Stimulated activated CD8-positive, alpha-beta memory T cell treated with anti-CD3 and anti-CD28 coated beads, Interleukin-2, amount 100 ng/mL, for 1 hour (primary cell): ENCODE measurements at places on chromosomes 11 and 22.
A peak's percentile ranks its signal among the peaks of the same experiment; 100 is the strongest.

DNA sequence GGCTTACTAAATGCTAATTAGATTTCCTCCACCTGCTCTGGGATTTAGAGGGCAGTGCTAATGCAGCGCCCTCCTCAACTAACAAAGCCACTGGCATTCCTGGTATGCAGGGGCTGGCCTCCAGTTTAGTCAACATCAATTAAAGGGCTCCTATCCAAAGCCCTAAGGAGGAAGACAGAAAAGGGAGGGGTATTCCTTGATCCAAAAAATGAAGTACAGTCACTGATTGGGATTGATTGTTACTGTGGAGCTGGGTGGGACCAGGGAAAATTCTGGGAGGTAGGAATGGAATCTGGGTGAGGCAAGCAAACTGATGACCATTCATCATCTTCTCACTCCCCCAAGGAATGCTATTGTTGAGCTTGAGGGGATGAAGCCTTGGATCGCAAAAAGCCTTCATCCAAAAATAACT is 52.2 kb downstream of the GAB2 start:
- DNase-seq = no peak

- DNase-seq = no peak
These were observed 1.0 kb upstream of the TUBA8 start for GRCh38 chr22:18109410-18110193.

DNA sequence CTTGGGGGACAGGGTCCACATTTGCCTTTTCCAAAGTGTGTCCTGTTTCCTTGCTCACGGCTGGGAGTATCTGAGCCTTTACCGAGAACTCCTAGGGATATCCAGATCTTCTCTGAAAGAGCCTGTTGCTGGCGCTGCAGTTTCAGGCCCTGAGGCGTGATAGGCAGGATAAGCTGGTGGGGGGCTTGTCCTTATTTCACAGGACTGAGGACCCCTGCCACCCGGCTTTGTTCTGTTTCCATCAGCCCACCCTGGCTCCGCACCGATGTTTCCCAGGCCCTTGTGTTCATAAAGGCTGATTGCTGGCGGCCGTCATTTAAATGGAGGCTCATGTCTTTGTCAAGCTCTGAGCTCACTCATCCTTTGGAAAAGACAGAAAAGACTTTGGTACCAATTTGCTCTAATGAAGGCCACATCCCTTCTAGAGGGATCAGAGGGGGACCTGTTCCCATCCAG is 9.4 kb upstream of the NPTXR start:
- DNase-seq = no peak

DNA sequence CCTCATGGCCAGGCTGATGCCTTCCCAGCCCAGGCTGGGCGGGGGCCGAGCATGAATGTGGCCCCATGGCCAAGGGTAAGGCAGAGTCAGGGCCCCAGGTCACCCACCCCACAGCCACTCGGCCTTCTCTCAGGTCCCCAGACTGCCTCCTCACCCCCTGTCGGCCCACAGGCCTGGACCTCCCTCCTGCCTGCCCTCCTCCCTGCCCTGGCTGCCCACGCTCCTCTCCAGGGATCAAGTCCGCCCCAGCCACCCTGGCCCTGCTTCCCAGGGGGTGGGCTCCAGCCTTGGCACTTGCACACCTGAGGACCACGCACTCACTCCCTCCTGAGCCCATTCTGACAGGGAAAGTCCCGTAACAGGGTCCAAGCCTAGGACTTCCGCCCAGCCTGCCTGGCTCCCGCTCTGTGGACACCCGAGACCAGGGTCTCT is 37.8 kb upstream of the TH start:
- no peak for DNase-seq

DNA sequence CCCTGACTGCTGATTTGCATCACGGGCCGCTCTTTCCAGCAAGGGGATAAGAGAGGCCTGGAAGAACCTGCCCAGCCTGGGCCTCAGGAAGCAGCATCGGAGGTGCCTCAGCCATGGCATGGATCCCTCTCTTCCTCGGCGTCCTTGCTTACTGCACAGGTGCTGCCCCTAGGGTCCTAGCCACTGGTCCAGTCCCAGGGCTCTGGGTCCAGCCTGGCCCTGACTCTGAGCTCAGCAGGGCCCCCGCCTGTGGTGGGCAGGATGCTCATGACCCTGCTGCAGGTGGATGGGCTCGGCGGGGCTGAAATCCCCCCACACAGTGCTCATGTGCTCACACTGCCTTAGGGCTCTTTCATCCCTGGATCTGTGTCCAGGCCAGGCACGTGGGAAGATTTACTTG is 7.0 kb upstream of the IGLL5 start:
- DNase-seq = no peak

DNA sequence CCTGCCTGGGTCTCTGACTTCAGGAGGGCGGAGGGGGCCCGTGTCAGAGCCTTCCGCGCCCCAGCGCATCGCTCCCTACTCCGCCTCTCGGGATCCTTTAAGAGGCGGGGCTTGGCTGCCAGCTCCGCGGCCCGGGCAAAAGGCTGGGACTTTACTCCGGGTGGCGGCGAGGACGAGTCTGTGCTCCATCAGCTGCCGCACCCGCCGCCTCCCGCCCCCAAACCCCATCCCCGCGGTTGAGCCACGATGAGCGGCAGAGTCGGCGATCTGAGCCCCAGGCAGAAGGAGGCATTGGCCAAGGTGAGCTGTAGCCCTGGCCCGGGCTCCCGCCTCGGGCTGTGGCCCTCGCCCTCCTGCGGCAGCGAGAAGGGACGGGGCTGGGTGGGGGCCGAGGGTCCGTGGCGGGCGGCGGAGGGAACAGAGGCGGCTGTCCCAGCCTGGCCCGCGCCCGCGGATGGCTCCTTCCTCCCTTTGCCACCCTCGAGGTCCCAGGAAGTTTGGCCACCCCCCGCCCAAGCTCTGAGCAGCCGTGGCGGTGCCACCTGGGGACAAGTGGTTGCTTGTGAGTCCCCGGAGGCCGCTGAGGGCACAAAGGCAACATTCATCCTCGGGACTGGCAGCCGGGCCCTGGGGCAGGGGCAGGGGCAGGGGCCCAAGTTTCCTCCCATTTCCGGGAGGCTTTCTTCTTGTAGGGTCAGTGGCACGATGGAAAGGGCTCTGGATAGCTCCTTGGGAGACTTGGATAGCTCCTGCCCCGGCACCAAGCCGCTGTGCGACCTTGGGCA is at the start of gene SEC14L2:
TSS of gene SEC14L2 (plus strand) at position 148 of the 785 bp plus-strand sequence. CDS start at position 247, 99 bp downstream.
- DNase-seq = peak; percentile 23

- DNase-seq = no peak
These were observed 37.7 kb upstream of the H19 start for GRCh38 chr11:2035382-2035781.

GRCh38 chr11:132123854-132124835 is 753.7 kb downstream of the NTM start:
- no peak for DNase-seq

DNA sequence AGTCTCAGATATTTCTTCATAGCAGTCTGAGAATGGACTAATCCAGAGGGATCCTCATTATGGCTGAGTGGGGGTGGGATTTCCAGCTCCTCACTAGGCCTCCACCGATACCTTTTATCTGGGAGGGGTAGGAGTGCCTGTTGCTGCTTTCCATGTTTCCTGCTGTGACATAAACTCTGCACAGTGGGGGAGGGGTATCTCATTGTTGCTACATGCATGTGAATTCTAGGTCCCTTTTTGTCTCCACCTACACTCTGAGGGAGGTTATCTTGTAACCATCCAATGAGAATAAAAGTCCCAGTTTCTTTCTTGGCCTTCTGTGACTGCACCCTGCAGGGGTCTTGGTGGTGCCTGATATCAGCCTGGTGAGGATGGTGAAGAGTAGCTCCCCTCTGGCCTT is 60.5 kb downstream of the ADAMTS15 start:
- no peak for DNase-seq

GRCh38 chr11:111189466-111189865 is 56.1 kb upstream of the POU2AF2 start:
- DNase-seq = no peak

GRCh38 chr11:105857728-105858127 is 164.3 kb downstream of the MSANTD4 start:
- no peak for DNase-seq

DNA sequence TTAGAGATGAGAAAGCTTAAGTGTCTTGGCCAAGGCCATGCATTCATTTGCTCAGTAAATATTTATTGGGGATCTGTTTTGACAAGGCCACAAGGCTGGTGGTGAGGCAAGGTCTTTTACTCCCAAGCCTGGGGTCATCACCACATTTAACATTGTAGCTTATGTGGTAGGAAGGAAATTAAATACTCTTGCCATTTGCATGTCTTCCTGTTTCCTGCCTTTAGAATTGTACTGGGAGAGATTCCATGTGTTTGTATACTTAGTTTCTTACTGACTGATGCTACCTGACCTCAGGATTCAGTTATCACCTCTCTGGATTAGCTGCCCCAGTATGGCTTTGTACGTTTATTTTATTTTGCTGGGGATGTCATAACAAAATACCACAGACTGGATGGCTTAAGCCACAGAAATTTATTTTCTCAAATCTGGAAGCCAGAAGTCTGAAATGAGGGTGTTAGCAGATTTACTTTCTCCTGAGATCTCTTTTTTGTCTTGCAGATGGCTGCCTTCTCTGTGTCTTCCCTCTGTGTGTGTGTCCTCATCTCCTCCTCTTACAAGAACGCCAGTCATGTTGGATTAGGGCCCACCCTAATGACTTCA is 44.8 kb downstream of the SPECC1L start:
- DNase-seq = no peak

DNA sequence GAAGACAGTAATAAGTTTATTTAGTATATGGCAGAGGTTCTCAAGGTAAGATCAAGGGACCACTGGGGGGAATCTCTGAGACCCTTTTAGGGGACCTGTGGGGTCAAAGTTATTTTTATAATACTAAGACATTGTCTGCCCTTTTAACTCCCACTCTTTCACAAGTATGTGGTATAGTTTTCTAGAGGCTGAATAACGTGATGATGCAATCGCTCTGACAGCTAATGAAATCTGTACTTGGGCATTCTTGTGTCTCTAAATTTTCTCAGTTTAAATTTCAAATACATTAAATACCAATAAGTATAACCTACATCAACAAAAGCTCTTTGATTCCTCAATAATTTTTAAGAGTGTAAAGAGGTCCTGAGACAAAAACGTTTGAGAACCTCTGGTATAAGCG is 147.9 kb downstream of the ATG16L2 start:
- DNase-seq = no peak
